ENCODE measurements at places on chromosomes 3 and 15.

GRCh38 chr3:101228441-101228840, 91.9 kb downstream of the IMPG2 start:
- no peak for DNase-seq

DNA sequence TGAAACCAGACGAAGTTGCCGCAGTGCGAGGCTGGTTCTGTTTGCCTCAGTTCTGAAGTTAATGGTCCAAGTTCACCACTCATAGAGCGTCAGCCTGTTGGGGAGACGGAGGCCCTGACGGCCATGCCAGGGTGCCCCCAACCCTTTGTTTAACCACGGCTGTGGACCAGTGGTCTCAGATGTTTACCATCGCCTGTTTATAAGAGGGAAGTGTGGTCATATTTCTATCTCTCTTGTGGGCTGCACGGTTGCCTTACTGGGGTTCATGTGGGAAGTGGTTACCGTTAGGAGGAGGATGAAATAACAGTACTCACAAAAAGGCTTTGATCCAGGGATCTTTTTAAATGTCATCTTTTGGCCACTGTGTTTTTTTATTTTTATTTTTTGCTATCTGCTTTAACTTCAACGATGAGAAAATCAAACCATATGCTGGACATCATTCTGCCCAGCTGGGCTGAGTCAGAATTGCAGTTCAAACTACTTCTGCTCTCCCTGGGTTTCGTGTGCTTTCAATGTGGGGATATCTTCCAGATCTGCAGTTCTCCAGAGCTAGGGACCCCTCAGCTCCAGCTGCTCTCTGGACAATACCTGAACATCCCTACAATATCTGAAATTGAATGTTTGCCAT, 17.8 kb downstream of the SMAD3 start:
- DNase-seq, result no peak

- no peak for DNase-seq
Measured at GRCh38 chr15:55195996-55196395, 745 bp downstream of the RSL24D1 start.

DNA sequence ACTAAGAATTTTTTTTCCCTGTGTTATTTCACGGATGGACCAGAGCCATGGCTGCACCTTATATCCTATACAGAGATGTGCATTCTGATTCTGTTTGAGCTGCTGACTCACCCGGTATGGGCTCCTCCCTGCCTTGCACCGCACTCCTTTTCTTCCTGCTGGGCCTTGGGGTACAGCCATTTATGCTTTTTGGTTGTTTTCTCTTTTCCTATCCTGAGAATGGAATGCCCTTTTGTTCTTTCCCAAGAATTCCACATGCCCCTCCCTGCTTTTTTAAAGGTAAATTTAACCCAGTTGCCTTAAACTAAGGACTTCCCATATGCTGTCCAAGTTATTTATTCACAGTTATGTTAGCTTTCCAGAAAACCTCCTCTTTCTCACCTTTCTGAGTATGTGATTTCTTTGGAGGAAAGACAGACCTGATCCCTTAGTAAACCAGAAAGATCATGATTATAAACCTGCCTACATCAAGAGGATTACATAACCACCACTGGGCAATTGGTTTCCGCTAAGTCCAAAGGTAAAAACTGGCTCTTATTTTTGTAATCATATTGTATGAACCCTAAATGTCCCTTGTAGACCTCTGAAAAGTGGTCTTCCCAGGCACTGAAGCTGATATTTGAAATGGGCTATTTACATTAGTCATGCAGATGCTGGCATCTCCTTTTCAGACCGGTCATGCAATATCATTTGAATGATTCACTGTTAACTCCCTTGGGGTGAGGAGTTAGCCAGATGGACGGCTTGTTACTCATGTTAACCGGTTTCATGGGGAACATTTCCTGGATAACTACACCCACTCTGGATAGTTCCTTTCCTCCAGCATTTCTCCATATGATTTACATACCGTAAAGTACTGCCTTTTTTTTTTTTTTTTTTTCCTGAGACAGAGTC, 45.5 kb downstream of the TMOD3 start:
- no peak for DNase-seq

GRCh38 chr15:74277242-74277810, 41.2 kb downstream of the CCDC33 start:
- no peak for DNase-seq

DNA sequence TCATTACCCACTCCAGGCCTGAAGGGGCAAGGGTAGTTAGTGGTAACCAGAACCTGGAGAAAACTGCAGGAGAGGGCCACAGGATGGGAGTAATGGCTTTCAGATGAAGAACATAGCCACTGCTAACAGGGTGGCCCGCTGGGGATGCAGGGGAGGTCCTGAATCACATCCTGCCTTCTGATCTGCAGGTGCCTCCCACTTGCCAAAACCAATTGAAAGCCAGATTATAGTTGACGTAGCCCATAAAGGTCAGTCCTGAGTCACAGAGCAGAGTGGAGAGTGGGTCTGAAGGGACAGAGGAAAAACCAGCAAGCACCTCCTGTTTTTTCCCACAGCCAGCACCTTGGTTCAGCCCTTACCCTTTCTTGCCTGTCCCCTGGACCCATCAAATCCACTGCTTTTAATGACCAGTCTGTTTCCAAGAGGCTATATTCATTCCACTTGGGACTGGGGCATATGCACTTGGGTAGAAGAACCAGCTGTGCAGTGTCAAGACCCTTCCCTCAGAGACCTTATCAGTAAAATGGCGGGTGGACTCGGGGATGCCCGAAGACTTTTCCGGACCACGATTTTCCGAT, 646 bp upstream of the SLC35G2 start:
- peak; percentile 29 for DNase-seq

DNA sequence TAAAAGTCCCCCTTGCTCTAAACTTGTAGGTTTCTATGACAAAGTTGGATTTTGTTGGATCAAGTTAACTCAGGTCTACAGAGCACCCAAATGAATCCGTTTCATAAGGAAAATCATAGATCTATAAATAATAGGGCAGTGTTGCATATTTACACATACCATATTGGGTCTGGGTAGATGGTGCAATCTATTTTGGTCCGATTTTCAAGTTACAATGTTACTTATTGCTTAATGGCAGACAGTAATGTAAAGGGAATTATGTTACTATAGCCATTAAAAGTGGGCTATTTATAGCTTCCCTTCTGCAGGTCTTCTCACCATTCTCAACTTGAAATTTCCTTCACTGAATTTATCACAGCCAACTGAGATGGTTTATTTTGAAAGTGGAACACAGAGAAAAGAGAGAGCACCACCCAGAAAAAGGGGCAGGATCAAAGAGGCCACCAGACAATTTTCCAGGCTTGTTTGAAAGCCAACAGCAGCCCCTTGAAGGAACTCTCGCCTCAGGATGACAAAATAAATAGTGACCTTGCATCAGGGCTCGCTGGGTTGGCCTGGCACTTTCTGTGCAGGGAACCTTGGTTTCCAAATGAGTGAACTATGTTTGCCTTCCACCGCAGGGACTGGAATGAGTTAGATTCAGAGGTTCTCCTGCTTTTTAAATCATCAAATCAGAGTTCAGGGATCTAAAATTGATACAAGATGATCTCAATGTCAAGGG, 260.2 kb upstream of the HES1 start:
- no peak for DNase-seq

- no peak for DNase-seq
Measured at GRCh38 chr3:178546079-178546478, 9.8 kb downstream of the KCNMB2 start.

DNA sequence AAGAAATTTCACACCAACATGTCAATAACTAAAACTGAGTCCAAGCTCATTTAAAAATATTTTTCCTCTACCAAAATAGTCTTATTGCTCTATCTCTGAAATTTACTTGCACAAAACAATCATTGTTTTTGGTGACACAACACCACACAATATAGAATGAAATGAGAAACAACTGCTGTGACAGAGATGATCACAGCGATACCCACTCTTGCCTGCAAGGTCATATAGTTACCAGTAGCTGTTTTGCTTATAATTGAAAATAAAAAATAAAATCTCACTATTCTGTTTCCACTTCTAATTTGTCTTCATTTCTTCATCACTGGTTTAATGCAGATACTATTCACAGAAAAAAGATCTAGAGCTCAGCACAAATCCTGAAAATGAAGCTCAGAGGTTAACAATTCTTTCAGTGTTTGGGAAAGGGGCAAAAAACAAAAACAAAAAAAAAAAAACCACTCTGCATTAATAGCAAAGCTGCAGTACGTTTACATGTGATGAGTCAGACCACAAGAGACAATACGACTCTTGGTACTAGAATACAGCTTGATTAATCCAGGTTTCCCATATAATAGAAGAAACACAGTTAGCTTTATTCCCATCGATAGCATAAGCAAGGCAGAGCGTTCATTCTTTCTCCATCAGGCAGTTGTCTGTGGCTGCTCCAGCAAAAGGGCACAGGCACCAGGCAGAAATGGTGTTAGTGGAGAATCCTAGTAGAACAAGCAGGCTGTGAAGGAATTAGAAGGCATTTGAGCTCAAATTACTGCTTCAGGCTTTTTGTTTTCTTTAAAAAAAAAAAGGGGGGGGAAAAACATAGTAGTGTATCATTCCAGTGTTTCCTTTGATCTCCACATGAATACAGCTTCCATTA, 773 bp downstream of the ANKRD28 start:
- DNase-seq, result peak; percentile 17

DNA sequence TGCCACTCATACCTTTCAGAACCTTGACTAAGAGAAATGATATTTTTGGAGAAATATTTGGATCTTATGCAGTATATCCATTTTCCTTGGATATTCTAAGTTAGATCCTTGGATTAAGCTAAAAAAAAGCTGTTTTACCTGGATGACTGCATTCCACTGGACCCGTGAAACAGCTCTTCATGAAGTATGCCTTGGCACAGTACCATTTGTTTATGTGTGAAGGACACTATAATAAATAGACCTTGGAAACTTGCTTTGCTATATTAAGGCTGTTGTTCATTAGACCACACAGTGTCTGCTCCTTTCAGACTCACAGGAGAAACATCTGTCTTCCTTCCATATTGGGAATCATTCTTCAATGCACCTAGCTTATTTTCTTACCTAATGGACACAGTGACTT, 651.0 kb upstream of the TGFBR2 start:
- no peak for DNase-seq

- no peak for DNase-seq
Measured at GRCh38 chr3:31392568-31392967, 140.2 kb upstream of the STT3B start.

DNA sequence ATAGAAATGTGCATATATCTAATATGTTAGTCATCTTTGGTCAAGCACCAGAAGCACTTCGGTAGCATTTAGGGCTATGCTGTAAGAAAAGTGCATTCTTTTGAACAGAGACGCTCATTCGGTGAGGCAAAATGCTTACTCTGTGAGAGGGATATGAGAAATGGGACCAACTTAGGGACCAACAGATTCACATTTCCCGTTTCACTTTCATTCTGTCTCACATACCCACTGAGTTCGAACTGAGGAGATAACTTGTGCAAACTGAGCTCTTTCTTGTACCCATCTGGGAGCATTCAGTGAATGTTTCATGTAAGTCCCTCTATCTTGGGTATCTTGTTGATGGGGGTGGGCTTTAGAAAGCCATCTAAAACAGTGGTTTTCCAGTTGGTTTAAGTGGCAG, 135.3 kb downstream of the FEZF2 start:
- no peak for DNase-seq

DNA sequence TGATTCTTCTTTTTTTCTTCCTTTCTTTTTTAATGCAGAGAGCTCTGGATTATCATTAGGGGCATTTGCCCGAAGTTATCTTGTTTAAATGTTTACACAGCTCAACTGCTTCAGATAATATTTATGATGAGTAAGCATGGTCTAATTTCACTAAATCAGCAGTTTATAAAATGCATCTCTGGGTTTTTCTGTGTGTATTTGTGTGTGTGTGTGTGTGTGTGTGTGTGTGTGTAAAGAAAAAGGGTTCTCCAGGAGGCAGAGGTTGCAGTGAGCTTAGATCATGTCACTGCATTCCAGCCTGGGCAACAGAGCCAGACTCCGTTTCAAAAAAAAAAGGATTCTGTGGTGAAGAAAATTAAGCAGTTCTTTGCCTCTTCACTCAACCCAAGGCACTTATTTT, 25.9 kb upstream of the TNFSF10 start:
- DNase-seq, result no peak

- DNase-seq, result no peak
Measured at GRCh38 chr3:171314341-171314740, 145.9 kb downstream of the TNIK start.

GRCh38 chr3:193271101-193271840, 30.2 kb downstream of the PLAAT1 start:
- no peak for DNase-seq

DNA sequence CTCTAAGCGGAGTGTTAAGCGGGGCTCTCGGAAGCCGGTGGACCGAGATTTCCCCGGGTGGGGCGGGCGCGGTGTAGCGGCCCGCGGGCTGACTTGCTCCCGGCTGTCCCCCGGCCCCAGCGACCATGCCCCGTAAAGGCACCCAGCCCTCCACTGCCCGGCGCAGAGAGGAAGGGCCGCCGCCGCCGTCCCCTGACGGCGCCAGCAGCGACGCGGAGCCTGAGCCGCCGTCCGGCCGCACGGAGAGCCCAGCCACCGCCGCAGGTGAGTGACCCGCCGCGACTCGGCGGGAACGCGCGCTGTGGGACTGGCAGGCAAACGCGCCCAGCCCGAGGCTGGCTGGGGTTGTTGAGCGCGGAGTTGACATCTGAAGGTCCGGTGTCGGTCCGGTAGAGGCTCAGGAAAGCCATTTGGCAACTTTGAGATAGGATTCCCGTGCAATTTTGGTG, 1.3 kb downstream of the SMC4 start:
- DNase-seq, result no peak

GRCh38 chr3:13414040-13414729, 5.9 kb downstream of the NUP210 start:
- no peak for DNase-seq

- DNase-seq, result no peak
Measured at GRCh38 chr3:125054449-125055329, 1.1 kb downstream of the HEG1 start.

DNA sequence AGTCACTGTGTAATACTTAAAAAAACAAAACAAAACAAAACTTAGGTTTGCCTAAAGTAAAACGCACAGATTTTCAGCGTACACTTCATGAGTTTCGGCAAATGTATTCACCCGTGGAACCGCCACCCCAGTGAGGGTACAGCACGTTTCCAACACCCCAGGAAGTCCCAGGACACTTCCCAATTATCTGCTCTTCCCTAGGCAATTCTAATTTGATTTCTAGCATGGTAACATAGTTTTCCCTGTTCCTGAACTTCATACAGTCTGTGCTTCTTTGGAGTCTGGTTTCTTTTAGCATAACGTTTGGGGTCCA, 497 bp upstream of the CLASP2 start:
- no peak for DNase-seq

GRCh38 chr3:22960105-22960984, 242.8 kb upstream of the UBE2E2 start:
- no peak for DNase-seq

- DNase-seq, result no peak
Measured at GRCh38 chr3:48996640-48997039, 6.6 kb downstream of the P4HTM start.

DNA sequence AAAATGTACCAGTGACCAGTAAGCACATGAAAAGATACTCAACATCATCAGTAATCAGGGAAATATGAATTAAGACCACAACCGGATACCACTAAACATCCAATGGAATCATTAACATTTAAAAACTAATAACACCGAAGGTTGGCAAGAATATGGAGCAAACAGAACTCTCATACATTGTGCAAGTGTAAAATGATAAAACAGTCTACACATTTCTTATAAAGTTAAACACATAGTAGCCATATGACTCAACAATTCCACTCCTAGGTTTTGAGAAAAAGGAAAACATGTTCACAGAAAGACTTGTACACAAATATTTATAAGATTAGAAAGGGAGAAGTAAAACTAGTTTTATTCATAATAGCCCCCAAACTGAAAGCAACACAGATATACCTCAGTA, 60.3 kb upstream of the SLCO2A1 start:
- DNase-seq, result no peak
